Activated CD4-positive, alpha-beta T cell treated with anti-CD3 and anti-CD28 coated beads for 1 hour (primary cell): ENCODE measurements at places on chromosomes 16 and 17.

DNA sequence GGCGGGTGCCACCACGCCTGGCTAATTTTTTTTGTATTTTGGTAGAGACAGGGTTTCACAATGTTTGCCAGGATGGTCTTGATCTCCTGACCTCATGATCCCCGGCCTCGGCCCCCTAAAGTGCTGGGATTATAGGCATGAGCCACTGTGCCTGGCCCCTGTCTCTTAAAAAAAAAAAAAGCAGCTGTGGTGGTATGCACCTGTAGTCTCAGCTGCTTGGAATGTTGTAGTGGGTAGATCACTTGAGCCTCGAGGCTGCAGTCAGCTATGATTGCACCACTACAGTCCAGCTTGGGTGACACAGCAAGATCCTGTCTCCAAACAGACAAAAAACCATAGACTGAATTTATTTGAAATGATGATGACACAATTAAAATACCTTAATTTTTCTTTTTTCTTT is 24.3 kb downstream of the CDK12 start:
- DNase-seq, result no peak

- DNase-seq, result no peak
These were observed 84.2 kb upstream of the LGALS9 start for GRCh38 chr17:27546624-27547300.

DNA sequence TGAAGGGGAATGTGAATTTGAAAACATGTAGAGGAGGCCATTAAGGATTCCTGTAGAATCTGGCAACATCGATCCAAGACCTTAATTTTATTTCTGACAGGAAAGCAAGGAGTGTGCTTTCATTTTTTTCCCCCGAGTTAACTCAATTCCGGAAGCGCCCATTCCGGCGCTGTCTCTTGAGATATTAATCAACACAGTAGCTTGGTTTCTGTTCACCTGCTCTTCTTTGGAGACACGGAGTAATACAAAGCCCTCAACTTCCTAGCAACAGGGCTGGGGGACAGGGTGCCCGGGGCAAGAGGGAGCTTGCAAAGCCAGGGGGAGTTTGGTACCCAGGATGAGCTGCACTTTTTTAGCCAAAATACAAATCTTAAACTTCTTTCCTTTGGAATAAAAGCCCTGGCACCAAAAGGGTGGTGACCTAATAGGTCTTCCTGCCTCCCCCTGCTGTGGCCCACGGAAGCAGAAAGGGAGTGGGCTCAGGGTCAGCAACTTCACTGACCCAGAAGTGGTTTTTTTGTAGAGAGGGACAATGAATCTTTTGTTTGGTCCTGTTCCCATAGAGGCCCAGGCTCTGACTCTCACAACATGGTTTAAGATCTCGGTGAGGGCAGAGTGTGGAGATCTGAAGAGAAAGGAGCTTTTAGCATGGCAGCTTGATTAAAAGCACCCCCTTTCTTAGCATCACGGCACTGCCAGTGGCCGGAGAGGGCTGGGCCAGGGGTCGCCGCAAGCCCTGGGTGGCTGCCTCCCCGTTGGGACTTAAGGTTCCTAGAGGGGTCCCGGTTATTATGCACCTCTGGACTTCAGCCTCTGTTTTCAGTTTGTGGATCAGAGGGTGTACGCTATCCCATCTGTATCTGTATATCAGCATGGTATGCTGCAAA is 207.3 kb downstream of the CCDC182 start:
- DNase-seq, result no peak

DNA sequence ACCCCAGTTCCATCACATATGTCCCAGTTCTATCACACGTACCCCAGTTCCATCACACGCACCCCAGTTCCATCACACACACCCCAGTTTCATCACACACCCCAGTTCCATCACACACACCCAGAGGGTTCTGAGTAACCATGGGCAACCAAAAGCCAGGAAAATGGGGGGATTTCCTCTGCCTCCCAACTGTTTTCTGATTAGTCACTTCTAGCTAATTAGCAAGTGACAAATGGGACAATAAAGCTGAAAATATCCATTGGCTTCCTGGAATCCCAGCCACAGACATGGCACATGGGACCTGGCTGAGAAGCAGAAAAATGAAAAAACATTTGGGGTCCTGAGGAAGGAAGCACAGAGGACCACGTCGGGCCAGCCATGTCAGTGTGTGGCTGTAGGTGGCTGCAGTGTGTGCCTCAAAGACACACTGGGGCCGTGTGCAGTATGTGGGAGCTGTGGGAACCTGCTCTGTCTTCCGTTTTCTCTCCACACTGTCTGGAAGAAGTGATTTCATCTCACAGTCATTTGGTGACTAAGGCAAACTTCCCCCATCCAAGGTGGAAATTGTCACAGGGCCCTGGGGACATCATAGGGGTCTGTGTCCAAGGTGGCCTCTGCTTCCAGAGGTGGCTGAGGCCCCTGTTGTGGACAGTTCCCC is 106.7 kb downstream of the CMIP start:
- no peak for DNase-seq

DNA sequence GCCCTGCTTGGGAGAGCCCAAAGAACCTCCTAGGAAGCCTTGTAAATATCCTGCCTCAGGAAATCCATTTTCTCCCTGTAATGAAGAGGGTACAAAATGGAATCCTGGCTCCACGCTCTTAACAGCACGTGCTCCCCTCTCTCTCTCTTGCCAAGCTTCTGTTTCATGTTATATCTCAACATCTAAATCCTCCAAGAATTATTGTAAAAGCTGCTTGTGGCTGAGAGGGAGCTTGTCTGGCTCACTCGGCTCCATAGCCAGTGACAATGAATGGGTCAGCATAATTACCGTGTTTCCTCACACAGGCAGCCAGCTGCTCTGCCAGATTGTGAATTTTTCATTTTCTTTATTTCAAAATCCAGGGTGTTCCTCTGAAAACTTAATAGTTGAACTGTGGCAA is 317.8 kb downstream of the RBFOX1 start:
- DNase-seq, result no peak

GRCh38 chr16:88874938-88875599 is 8.6 kb upstream of the PABPN1L start:
- no peak for DNase-seq

DNA sequence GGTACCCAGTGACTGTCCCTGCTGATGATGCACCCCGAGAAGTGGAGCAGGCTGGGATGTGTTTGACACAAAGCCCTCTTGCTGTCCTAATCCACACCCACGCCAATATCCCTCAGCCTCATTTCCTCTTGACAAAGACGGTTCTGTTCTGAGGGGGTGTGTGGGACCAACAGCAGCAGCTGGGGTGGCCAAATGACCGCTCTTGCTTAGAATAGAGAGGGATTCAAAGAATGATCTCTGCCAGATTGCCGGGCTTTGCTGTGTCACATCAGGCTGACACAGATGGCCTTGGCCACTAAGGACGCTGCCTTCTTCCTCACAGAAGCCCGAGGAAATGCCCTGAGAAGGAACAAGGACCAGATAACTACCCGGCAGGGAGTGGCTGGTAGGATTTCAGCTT is 250.7 kb downstream of the NTN1 start:
- no peak for DNase-seq

DNA sequence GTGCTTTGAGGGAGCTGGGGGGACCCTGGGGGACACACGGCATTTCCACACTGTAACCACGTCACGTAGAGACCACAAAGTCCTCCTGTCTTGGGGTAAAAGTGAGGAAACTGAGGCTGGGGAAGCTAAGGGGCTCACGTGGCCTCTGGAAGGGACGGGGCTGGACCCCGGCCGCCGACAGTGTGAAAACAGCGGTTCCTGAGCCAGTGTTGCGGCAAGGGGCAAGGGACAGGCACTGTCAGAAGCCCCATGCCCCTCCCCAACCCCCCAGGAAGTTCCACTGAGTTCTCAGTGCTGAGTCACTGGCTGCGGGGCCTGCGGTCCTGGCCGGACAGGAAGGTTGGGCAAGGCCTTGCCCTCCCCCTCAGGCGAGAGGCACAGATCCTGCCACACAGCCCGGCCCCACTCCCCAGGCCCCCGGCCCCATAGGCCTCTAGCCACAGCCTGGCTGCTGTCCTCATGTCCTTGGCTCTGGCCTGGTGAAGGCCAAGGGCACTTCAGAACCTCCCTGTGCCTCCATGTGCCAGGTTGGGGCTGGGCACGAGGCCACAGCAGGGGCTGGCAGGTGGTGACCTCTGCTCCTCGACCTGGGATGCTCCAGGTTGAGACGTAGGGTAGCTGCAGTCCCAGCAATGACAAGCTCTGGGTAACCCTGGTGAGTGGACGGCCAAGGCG is 5.0 kb upstream of the CCDC57 start:
- no peak for DNase-seq

- DNase-seq, result no peak
These were observed 49.2 kb downstream of the NXPH3 start for GRCh38 chr17:49624896-49625295.

DNA sequence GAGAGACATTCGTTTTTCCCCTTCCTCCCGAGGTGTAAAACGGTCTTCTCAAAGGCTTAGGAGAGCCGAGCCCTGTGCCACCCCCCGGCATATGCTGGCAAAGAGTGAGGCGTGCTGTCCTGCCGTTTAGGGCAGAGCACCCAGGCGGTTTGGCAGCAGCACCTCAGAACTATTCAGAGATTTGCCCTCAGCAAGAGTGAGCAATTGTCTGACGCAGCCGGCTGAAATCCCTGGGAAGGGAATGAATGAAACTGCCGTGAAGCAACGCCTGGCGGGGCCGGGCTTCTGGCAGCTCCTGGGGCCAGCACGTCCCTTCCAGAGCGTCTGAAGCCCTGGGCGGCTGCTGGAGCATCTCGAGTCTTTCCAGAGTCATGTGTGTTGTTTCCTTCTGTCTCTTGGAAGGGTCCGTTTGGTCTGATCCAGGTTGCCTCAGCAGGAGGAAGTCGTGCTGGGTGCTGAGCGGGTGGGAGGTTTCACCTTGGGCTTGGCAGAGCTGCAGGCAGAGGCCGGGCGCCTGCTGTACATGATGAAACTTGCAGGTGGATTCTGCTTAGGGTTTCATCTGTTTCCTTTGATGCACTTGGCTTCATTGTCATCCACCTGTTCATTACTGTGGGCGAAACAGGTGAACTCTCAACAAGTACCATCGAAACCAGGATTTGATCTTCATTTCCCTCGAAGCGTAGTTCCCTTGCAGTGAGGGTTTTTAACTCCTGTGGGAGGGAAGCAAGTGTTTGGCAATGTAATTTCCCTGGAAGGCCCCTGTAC is 35.4 kb downstream of the TBCD start:
- no peak for DNase-seq

- no peak for DNase-seq
These were observed 11.7 kb upstream of the SLC47A2 start for GRCh38 chr17:19728084-19728495.

GRCh38 chr17:1787301-1787902 is 25.5 kb downstream of the SERPINF1 start:
- DNase-seq, result no peak

GRCh38 chr17:60390925-60391470 is 935 bp downstream of the USP32 start:
- DNase-seq, result peak; percentile 8

GRCh38 chr17:1036845-1037237 is 39.9 kb downstream of the TIMM22 start:
- DNase-seq, result no peak

DNA sequence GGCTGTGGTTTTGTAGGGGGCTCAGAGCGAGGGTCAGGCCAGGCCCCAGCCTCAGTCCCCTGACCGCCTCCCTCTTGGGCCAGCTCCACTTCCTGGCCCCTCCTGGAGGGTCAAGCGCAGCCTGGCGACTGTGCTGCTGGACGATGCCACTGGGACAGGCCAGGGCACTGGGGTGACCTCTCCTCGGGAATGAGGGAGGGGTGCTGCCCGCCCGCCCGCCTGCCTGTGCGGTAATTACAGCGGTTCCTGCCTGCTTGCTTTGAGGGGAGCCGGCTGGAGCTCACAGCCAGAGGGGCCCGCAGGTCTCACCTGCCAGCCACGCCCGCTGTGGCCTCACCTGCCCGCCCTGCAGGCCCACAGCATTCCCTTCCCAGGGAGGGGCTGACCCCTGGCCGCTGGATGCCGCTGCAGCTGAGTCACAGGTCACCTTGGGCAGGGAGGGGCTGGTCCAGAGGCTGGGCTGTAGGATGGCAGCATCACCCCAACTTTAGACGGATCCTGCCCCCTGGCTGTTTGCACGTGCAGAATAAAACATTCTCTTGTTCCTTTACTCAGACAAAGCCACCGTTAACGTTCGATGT is 76.7 kb upstream of the CBX4 start:
- DNase-seq, result no peak

DNA sequence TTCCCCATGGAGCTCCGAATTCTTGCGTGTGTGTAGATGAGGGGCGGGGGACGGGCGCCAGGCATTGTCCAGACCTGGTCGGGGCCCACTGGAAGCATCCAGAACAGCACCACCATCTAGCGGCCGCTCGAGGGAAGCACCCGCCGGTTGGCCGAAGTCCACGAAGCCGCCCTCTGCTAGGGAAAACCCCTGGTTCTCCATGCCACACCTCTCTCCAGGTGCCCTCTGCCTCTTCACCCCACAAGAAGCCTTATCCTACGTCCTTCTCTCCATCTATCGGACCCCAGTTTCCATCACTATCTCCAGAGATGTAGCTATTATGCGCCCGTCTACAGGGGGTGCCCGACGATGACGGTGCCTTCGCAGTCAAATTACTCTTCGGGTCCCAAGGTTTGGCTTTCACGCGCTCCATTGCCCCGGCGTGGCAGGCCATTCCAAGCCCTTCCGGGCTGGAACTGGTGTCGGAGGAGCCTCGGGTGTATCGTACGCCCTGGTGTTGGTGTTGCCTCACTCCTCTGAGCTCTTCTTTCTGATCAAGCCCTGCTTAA is 617 bp upstream of the SENP3 start:
- peak; percentile 76 for DNase-seq

- no peak for DNase-seq
These were observed 138.4 kb downstream of the PRKCB start for GRCh38 chr16:23974223-23974622.

- peak; percentile 91 for DNase-seq
These were observed at the start of gene ZNF207 for GRCh38 chr17:32349854-32350665. TSS of gene ZNF207 (plus strand) at chr17:32350157. CDS start at chr17:32350286, 129 bp downstream.

DNA sequence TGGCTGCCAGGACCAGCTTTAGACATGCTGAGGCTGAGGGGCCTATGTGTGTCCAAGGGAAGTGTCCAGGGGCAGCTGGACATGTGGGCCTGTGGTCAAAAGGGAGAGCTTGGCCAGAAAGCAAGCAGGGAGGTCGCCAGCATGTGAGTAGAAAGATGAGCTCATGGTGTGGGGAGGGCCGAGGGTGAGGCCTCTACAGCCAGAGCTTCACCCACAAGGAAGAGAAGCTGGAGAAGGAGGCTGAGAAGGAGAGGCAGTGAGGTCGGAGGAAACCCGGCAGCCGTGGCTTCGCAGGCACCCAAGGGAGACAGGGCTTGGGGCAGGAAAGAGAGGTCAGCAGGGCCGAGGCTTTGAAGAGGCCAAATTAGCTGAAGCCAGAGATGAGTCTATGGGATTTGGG is 4.0 kb upstream of the HSD11B2 start:
- no peak for DNase-seq

GRCh38 chr17:50653738-50654137 is 19.1 kb downstream of the ABCC3 start:
- DNase-seq, result no peak

DNA sequence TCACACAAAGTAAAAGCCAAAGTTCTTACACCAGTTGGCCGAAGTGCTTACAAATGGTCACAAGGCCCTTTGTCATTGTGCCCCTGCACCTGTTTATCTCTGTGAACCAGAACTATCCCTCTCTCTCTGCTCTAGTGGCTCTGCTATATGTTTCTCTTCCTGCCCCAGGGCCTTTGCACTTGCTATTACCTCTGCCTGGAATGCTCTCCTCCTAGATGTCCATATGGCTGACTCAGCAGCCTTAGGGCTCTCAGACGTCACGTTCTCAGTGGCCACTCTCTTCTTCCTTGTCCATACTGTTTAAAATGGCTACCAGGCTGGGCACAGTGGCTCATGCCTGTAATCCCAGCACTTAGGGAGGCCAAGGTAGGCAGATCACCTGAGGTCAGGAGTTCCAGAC is 38.8 kb upstream of the DDX52 start:
- no peak for DNase-seq

GRCh38 chr16:52467753-52468152 is 79.2 kb downstream of the TOX3 start:
- no peak for DNase-seq
